ENCODE measurements at places on chromosomes 5 and 9.

- no peak for DNase-seq
Measured at GRCh38 chr5:8714861-8715260, 831.0 kb downstream of the SEMA5A start.

DNA sequence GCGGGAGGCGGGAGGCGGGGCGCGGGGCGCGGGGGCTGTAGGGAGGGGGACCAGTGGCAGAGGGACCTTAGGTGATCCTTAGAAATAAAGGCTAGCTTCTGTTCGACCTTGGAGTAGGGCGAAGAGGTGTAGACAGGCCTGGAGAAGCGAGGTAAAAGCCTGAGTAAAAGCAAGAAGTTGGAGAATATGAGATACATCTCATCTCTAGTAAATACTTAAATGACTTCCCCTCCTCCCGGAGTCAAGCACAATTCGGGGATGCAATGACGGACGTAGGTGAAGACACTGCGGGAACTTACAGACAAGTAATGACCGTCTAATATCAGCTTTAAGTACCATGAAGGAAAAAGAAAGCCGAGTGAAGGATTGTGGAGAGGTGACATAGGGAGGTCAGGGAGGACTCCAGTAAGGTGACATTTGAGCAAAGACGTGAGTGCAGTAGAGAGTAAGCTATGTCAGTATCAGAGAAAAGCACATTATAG is 466 bp downstream of the SMC2 start:
- no peak for DNase-seq

GRCh38 chr5:14447958-14448911 is 133.4 kb upstream of the OTULINL start:
- no peak for DNase-seq

DNA sequence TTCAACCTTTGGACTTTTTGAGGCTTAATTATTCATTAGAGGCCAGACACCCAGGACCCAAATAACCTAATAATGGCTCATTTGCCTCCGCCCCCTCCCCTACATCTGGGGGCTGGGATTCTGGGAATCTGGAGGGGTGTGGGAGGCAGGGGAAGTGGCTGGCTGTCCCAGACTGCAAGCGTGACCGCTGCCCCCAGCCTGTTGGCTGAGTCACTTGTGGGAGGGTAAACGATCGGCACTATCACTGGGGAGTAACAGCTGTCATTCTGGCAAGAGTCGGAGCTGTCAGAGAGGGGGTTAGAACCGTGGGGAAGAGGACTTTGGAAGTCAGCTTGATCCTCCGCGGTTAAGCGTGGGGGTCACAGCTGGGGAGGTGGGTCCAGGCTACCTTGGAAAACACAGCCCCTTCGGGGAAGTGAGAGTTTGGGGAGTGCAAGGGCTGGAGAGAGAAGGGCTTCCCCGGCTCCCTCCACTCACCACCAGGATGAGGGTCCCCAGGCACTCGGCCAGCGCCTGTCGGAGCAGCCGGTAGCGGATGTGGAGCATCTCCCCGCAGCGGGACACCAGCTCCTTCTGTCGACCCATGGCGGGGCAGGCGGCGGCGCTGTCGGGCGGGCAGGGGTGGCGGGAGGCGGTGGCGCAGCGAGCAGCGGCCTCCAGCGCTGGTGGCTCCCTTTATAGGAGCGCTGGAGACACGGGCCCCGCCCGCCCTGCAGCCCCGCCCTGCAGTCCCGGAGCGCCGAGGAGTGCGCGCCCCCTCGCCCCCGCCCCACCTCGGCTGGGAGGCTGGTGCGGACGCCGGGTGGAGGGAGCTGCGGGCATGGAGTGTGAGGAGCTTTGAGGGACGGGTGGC is at the start of gene AQP3:
Gene AQP3 (minus strand): TSS at position 648 of the 853 bp plus-strand sequence. CDS start 63 bp downstream, at position 585.
- DNase-seq = peak; percentile 59

GRCh38 chr5:143113461-143113860 is 290.0 kb downstream of the NR3C1 start:
- DNase-seq = no peak

All from activated T-helper 9 cell treated with anti-CD3 and anti-CD28 coated beads, Interleukin-2, amount 50 U/mL, for 16 hours (primary cell).